Fibroblast of skin of back (primary cell): ENCODE measurements at places on chromosomes 4 and X.

DNA sequence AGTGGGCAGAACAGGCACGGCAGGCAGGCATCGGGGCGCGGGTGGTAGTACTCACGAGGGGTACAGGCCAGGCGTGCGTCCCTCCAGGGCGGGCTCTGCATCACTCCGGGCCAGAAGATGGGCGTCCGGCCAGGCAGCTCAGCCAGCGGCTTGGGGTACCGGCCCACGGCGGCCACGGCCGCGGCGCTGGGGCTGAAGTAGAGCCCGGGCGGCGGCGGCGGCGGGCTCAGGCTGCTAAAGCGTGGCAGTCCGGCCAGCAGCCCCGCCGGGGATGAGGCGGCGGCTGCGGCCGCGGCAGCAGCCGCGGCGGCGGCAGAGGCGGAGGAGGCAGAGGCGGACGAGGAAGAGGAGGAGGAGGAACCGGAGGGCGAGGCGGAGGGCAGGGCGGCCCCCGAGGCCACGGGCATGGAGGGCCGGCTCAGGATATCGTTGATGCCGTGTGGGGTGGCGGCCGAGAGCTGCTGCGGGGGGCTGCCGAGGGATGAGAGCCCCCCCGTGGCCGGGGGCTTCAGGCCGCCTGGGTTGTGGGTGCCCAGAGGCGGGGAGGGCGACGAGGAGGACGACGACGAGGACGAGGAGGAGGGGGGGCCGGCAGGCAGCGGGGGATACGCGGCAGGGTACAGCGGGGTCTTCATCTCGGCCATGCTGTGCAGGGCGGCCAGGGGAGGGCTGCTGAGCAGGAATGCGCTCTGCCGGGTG, 1.4 kb downstream of the NKX6-1 start:
- no peak for DNase-seq

GRCh38 chrX:139864640-139865039, 68.2 kb downstream of the ATP11C start:
- no peak for DNase-seq

DNA sequence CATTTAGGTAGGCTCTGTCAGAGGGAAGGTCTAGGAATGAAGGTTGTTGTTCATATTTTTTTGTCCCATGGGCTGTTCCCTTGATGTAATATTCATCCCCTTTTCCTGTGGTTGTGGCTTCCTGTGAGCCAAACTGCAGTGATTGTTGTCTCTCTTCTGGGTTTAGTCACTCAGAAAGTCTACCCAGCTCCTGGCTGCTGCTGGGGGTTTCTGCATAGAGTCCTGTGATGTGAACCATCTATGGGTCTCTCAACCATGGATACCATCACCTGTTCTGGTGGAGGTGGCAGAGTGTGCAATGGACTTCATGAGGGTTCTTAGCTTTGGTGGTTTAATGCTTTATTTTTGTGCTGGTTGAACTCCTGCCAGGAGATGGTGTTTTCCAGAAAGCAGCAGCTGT, 122.8 kb downstream of the ZC4H2 start:
- DNase-seq: no peak

GRCh38 chr4:174012135-174012885, 271.2 kb downstream of the FBXO8 start:
- DNase-seq: peak; percentile 3

DNA sequence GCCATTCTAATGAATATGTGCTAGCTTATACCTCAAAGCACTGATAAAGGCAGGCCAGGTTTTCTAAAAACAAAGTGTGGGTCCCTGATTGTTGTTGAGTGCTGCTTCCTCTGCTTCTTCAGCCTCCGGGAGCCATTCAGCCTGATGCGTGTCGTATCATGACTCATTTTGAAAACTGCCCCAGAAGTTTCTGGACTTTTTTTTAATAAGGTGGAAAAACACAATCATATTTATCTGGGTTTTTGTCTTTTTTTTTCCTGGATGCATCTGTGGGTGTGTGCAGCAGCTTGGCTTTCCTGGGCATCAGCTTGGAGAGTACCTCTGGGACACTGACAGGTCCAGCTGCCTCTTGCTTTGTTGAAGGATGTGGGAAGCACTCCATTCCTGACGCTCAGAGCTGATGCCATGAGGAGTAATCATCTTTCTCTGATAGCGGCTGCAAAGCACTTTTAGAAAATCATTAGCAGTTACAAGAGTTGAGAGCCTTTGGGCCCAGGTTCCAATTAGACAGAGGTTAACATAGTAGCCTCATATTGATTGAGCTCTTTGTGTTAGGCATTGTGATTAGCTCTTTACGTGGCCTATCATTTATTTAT, 66.9 kb downstream of the PARM1 start:
- no peak for DNase-seq
